ENCODE measurements at places on chromosomes 5 and 9.

DNA sequence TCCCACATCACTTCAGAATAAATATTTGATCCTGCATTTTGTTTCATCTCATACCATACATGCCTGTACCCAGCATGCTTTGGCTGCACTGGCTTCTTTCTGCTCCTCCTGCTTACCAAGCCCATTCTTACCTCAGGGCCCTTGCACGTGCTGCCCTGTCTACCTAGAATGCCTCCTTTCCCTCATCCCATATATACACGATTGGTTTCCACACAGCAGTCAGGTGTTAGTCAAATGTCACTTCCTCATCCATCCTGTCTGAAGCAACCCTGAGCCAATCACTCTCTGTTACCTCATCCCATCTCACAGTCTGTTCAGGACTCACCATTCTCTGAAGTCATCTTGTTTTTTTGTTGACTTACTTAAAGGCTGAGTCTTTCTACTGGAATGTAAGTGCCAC, 30.3 kb downstream of the CAST start:
- DNase-seq: no peak

DNA sequence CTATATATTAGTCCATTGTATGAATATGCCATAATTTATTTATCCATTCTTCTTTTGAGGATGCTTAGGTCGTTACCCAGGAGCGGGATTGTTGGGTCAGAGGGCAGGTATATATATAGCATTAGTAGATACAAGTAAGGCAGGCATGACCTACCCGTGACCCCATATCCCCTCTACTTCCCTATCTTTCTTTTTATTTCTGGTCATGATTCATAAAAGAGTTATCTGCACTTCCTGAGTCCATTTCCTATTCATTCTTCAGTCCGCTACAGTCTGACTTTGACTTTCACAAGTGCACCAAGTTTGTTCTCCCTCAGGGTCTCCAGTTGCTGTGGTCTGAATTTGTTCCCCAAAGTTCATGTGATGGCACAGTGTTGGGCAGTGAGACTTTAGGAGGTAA, 6.9 kb downstream of the RHOBTB3 start:
- no peak for DNase-seq

- no peak for DNase-seq
Measured at GRCh38 chr5:54761213-54761701, 224.1 kb downstream of the ESM1 start.

- peak; percentile 68 for DNase-seq
Measured at GRCh38 chr9:86637515-86637914, 283.3 kb upstream of the TUT7 start.

DNA sequence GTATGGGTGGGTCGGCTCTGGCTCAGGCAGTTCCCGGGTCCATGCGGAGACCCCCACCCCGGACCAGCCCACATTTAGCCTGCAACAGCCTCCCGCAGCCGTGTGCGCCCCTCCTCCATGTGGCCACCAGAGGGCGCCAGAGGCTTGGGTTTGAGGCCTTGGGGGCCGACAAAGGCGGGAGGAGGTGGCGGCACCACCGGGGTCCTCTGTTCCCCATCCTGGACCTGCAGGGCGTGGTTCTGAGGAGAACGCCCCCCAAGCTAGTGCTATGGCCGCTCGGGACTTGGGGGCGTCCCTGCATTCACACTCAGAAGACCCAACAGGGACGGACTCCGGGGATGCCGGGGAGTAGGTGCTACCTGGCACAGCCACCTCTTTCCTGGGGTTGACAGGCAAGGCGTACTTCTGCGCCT, 16.5 kb downstream of the ASS1 start:
- DNase-seq: peak; percentile 89

GRCh38 chr9:122180633-122181032, 20.9 kb downstream of the MORN5 start:
- no peak for DNase-seq

- no peak for DNase-seq
Measured at GRCh38 chr9:13158986-13159385, 120.5 kb downstream of the MPDZ start.

DNA sequence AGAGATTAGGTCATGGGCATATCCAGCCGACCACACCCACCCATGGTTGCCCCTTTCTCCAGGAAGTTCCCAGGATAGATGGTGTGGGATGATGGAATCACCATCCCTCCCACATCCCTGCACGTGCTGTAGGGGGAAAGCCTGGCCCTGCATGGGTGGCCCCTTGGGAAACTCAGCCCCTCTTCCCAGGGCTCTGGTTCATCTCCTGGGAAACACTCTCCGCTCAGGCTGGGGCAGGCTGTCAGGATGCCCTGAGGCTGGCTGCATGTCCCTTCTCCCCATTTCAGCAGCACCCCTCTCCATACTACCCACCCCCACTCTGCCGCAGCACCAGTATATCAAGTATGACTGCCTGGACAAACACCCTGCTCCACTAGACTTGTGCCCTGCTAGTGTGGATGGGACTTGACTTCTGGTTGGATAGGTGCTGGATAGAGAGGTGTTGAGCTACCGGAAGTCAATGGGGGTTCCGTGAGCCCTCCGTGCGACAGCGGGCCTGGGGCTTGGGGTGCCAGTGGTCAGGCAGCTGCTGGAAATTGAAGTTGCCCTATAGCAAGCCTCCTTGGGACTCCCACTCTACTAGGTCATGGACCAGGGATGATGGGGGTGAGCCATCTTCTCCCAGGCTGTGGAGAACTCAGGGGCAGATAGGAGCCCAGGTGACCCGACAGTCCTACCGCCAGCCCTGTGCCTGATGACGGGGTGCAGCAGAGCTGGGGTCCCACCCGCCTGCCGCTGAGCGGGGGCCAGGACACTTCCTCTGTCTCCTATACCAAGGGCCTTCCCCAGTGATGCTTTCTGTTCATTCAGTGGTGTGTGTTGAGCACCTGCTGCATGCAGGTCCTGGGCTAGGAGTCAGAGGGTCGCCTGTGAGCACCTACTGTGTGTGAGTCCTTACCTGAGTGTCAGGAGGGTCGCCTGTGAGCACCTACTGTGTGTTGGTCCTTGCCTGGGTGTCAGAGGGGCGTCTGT, 69.4 kb upstream of the COL5A1 start:
- no peak for DNase-seq

- DNase-seq: no peak
Measured at GRCh38 chr9:2153630-2154217, 138.6 kb downstream of the SMARCA2 start.
